D721Med (cell line): ENCODE measurements at places on chromosomes 4 and X.

DNA sequence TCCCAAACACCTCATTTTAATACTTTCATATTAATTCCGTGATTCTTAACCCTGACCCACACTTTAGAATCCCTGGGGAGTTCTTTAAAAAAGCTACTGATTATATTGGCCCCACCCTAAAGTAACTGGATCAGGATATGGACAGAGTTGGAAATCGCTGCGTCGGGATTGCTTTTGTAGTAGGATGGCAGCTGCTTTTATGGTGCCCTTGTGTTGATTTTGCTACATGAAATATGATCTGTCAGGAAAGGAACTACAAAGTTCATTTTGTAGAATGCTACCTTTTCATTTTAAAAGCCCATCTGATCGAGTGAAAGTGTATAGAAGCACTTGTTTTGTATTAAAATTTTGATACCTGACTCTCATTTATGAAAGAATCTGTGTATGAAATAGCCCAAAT, 43.6 kb downstream of the TMEM131L start:
- DNase-seq: no peak

GRCh38 chr4:156569535-156569934, 402.1 kb downstream of the PDGFC start:
- DNase-seq: no peak

GRCh38 chr4:25865586-25865985, 2.8 kb upstream of the SEL1L3 start:
- no peak for DNase-seq

DNA sequence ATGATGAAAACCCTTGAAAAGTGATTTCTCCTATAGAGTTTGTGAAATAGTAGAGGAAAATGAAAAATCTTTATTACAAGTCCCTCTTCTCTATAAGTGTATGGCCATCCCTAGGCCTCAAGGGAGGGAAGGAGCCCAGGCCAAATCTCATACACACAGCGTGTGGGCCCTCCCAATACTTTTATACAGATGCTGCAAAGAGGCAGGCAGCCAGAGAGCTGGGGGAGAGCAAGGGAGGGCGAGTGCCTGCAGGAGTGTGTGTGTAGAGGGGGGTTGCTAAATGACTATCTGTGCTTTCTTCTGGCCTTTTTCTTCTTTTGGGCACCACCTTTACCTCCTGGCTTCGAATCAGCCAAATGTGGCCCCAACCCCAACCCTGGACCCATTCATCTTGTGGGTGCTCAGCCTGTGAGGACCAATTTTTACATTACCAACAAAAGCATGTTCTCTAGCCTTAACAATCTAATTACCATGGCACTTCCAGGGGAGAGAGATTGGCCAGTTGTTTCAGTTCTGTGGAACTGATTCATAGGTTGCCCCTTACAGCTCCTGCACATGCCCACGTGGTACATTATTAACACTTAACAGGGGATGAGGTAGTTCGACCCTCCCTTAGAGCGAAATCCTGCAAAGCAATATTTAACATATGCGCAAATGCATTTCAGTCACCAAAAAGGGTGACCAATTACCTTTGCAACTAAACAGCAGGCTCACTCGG, 2.0 kb downstream of the GPC3 start:
- no peak for DNase-seq

DNA sequence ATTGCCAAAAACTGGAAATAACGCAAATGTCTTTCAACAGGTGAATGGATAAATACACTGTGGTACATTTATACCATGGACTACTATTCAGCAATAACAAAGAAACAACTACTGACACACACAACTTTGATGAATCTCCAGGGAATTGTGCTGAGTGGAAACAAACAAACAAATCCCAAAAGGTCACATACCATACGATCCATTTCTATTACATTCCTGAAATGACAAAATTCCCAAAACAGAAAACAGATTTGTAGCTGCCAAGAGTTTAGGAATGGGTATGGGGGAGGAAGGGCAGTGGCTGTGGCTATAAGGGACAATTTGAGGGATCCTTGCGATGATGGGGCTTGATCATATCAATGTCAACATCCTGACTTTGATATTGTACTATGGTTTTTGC, 2.5 kb downstream of the ZNF182 start:
- no peak for DNase-seq

DNA sequence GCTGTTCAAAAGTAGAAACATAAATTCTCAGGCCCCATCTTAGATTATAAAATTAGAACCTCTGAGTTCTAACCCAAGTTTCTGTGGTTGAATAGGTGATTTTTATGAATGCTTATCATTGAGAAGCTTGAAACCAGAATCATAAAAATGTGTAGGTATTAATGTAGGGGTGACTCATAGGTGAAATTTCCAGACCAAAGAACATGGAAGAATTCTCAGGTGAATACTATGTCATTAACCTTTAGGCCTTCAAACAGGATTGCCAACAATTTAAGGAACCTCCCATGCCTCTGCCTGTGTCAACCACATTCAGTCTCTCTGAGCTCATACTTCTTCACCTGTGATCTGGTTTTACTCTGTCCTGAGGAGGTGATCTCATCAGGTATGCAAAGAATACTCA, 177.8 kb downstream of the NPFFR2 start:
- no peak for DNase-seq

- DNase-seq: no peak
Measured at GRCh38 chr4:152709675-152710438, 30.1 kb upstream of the TMEM154 start.

DNA sequence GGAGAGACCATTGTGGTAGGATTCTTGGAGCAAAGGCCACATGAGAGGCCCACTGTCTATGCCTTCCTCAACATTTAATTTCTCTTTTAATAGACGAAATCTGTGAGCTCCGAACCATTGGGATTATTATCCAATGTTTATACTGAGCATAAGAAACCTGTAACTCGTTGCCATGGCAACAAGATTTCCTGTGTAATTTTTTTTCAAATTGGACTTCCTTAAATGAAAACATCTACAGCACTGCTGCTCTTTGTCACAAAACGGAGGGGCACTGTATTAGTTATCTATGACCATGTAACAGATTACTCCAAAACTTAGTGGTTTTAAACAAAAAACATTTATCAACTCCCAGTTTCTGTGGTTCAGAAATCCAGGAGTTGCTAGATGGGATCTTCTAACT, 38.7 kb downstream of the PPP1R2C start:
- DNase-seq: no peak
